ENCODE measurements at places on chromosomes 2 and 18. TPM values are rescaled to one million over a fixed set of nuclear protein-coding genes. Genes with fewer than 3 reads are reported as not detected.

GPC1 gene
- 118 TPM for total RNA-seq

- DNase-seq: peak; percentile 64
Observed at GRCh38 chr18:74353169-74353775, 37.6 kb downstream of the C18orf63 start.

GRCh38 chr2:85682378-85682777 is 11.8 kb upstream of the GNLY start:
- DNase-seq: peak; percentile 44

GRCh38 chr2:206982360-206982955 is 43.1 kb downstream of the CPO start:
- no peak for DNase-seq

GRCh38 chr2:168192839-168193616 is 54.4 kb downstream of the STK39 start:
- DNase-seq: no peak
